Calu3 (cell line): ENCODE measurements at places on chromosomes 6 and 20.

- no peak for DNase-seq
Measured at GRCh38 chr6:144561455-144562043, 276.4 kb downstream of the UTRN start.

GRCh38 chr6:170108890-170109587, 181.8 kb downstream of the DLL1 start:
- DNase-seq = no peak

DNA sequence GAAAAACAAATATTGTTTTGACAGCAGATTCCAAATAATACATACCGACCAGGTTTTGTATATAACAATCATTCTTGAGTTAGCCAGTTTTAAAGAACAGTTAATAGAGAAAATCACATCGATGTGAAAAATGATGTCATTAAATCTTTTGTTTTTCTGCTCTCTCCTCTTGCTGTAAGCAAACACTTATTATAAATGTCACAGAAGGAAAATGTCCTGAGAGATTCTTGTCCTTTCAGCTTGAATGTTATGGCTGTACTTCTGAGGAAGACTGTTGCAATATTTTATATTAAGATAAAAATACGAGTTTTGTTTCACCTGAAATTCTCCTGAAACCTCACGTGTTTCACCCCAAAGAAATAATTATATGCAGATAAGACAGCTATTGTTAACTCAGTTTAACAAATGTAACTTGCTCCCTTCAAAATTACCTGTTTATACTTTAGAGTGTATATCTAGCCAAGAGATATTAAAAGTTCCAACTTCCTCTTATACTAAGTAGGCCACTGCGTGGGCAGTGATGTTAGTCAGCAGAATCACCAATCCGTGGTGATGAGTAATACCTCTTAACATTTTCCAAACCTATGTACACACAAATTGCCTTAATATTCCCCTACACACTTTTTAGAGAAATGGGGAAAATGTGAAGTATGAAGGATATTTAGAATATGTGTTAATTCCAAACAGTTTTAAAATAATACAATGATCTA, 1111.4 kb upstream of the CITED2 start:
- DNase-seq = peak; percentile 21

- DNase-seq = no peak
Measured at GRCh38 chr6:123848347-123848746, 44.7 kb downstream of the NKAIN2 start.

DNA sequence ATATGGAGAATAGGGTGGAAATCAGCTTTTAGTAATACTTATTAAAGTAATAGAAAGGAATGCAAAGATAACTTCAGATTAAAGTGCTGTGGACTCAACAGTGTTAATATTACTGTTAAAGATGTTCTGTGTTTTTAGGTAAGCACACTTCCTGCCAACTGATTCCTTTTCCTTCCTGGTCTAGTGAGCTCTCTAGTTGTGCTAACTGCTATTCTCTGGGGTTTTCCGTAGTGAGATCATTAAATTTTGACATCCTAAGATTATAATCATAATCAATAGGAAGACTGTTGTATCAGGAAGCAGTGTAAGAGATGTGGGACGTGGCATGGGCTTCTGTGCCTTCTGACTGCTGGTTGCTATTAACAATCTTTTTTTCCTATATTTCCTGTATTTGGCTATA, 1.2 kb upstream of the TMEM217 start:
- no peak for DNase-seq

- no peak for DNase-seq
Measured at GRCh38 chr6:163099621-163100171, 314.8 kb upstream of the QKI start.

GRCh38 chr6:14751645-14752175, 494.2 kb upstream of the JARID2 start:
- no peak for DNase-seq

- DNase-seq = no peak
Measured at GRCh38 chr20:31806564-31807355, 12.4 kb upstream of the MYLK2 start.
